ENCODE measurements at places on chromosomes 2 and 18.

DNA sequence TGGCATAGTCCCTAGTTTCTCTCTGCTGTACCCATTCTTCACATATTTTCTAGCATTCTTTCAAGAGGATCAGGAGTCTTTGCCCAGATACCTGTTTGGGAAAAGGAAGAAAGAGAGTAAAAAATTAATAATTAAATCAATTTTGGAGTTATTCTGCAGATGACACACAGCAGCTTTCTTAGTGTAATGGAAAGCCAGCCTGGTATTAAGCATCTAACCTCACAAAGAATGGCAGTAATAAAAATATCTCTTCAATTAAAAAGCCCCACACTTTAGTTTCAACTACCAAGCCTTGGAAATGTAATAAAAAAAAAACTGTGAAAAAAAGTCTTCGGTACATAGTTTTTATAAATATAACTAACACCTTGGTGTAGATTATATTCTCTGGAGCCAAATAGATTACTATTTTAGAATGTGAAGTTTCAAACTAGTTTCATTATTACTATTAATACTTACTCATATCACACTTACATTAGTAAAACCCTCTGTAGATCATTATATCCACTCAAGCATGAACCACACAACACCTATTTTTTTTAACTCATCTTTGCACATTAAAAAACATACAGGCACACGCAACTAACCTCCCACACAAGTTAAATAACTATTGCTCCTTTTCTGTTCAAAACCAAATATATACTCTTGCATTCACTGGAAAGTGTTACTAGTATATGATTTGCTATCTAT lies 90.9 kb downstream of the GPD2 start:
- no peak for DNase-seq

GRCh38 chr2:191728750-191729624 lies 51.1 kb downstream of the NABP1 start:
- peak; percentile 61 for DNase-seq

DNA sequence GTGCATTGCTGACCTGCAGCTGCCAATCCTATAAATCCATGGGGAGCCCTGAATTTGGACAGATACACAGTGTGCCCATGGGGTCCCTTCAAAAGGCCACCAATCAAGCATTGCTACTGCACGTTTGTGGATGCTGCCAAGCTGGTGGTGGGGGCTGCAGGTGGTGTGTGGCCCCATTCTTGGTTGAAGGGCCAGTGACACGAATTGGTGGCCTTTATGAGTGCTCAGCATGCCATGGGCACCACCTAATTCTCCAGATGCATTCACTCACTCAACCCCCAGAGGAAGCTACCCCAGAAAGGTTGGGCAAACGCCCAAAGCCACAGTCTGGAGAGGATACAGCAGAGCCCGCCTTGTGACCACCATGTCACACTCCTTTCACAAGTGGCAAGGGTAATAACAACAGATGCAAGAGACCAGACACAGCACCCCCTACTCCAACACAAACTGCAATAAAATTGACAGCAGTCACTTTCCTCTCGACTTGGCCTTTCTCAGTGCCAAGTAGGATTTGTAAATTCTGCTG lies 27.1 kb downstream of the MC2R start:
- DNase-seq = no peak

GRCh38 chr18:69980509-69980908 lies 32.8 kb upstream of the CD226 start:
- DNase-seq = no peak

GRCh38 chr2:167440382-167440781 lies 552.1 kb downstream of the XIRP2 start:
- DNase-seq = peak; percentile 20

- DNase-seq = no peak
Observed at GRCh38 chr2:49404108-49404507, 249.8 kb upstream of the FSHR start.

- DNase-seq = no peak
Observed at GRCh38 chr2:27911458-27912210, 21.1 kb downstream of the BABAM2 start.

GRCh38 chr2:8334866-8335325 lies 347.0 kb upstream of the ID2 start:
- no peak for DNase-seq

DNA sequence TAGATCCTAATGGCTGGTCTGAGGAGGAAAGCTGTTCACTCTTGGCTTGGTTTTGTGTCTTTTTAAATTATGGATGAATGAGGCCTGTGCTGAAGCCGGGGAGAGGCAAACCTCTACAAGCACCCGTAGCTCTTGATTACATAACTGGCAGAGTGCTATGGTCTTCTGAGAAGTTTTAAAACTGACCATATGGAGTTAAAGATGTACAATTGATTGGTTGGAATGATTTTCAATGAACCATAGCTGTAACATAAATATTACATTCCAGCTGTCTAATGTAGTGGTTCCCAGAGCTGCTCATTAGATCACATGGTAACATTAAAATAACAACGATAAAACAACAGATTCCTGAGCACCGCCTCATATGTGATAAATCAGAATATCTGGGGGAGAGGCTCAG lies 71.1 kb upstream of the MAP4K3 start:
- peak; percentile 84 for DNase-seq

DNA sequence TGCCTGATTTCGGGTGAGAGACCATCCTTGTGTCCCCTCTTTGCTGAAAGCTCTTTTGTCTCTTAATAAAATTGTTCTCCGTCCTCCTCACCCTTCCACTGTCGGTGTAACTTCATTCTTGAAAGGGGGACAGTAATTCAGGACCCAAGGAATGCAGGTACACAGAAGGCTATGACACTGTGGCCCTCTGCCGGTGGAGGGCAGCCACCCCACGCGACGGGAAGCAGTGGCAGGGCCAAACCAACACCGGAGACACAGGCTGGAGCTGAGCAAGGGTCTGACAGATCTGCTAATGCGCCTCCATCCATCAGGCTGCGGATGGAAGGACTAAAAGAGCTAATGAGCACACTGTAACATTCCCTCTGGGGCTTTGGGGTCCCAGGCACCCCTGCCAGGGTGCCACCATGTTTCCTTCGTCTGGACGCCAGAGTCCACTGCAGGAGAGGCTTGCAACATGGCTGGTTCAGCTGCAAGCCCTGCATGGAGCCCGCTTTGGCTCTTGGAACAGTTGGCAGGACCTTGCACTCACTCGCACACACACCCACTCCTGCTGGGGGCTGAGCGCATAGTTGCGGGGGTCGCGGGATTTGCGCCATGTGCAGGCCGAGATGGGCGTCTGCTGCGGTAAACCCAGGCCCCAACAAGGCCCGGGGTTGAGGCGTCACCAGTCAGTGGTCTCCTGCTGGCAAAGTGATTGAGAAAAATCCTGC lies 544.1 kb upstream of the CDH7 start:
- no peak for DNase-seq

DNA sequence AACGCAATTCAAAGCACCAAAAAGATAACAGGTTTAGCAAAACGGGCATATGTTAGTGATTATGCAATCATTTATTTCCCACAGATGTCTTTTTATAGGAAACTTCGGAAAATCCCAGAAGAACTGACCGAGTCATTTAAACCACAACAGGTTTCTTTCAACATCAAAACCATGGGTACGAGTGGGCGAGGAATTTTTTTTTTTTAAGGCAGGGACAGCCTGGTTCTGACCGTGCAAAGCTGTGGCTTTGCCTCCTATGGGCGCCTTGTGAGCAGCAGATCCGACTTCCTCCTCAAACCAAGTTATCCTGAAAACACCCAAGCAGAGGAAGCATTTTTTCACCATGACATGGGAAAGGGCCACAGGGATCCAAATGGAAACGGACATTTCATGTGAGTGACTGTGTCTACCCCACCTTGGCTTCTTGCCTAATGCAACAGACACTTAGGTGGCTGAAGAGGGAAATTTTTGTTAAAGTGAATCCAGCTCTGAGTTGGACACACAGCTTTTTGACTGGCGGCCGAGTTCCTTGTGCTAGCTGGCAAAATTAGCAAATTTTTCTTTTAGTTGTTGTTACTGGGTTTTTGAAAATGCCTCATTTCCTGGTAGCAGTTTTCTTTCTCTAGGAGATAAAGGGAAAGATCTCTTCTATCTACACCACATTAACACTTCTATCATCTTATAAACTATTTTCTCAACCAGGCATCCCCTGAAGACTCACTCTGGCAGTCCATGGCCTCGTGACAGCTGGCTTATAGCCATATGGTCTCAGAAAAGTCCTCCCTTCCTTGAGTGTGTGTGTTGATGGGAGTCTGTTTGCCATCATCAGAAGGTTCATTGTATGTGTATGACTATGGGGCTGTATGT lies 487.4 kb upstream of the ZEB2 start:
- peak; percentile 83 for DNase-seq

DNA sequence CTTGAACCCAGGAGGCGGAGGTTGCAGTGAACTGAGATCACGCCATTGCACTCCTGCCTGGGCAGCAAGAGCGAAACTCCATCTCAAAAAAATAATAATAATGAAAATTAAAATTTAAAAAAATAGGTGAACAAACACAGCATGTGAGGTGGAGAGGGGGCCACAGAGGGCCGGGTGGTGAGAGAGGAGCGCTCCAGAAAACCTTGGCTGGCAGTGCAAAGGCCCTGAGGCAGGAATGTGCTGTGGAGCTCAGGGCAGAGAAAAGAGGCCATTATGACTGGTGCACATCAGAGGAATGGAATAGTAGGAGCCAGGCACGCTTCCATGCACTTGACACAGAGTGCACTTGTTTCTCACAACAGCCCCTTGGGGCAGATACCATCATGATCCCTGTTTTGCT lies 21.6 kb upstream of the SCLY start:
- DNase-seq = no peak

DNA sequence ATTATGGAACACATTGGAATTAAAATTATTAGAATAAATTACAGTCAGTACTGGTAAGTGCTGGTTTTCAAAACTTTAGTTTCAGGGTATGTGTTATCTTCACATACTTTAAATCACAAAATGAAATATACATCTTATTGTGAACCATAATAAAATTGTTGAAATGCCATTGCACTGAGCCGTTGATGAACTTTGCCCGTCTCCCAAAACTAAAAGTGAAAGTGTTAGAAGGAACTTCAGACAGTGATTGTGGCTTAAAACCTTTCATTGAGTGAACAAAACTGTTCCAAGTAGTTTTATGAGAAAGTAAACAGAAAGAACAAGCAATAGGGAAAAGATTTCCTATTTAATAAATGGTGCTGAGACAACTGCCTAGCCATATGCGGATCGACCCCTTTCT lies 811.6 kb downstream of the PLCL1 start:
- DNase-seq = peak; percentile 15

DNA sequence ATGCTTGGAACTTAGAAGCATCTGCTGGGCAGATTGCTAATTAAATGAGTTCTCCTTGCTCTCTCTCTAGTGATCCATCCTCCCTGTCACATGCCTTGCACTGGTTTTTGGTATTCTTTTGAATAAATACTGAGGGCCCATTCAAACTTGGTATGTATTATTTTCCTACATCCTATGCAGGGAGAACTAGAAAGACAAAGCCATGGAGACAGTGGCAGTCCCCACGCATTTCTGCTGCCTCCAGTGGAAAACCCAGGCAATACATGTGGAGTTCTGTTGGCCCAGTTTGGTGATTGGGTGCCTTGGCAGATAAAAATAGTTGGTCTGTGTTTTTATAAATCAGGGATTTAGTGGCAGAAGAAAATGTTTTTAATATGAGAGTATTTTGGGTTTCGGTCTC lies 68.7 kb downstream of the DIS3L2 start:
- no peak for DNase-seq

GRCh38 chr2:195330513-195330956 lies 326.5 kb upstream of the SLC39A10 start:
- no peak for DNase-seq

DNA sequence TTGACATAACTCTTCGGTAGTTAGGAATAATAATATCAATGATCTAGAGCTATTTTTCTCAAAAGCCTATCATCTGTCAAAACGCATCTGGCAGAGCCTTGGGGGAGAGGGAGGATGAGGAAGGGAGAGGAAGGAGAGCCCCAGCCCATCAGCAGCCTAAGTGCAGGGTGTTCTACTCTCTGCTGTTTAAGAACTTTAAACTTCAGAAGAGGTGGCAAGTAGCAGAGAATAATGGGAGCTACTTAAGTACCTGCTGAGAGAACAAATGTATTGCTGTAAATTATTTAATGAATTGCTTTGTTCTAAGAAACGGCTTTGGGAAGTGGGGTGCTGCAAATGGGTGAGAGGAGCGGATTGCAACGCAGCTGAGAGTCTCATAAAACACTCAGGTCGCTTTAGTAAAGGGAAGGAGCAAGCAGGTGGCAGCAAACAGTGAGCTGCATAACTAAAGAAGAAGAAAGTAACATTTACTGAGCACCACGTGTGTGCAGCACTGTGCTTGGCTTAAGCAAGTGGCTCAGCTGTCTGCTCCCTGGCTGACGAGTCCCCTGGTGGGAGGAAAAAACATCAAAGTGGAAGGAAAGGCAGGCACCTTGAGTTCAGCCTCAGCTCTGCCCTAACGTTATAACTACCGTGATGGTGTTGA lies 26.3 kb upstream of the SH3RF3 start:
- DNase-seq = no peak

GRCh38 chr2:177169810-177170514 lies 42.6 kb upstream of the HNRNPA3 start:
- DNase-seq = no peak

GRCh38 chr18:8988260-8988871 lies 114.1 kb upstream of the NDUFV2 start:
- peak; percentile 59 for DNase-seq

DNA sequence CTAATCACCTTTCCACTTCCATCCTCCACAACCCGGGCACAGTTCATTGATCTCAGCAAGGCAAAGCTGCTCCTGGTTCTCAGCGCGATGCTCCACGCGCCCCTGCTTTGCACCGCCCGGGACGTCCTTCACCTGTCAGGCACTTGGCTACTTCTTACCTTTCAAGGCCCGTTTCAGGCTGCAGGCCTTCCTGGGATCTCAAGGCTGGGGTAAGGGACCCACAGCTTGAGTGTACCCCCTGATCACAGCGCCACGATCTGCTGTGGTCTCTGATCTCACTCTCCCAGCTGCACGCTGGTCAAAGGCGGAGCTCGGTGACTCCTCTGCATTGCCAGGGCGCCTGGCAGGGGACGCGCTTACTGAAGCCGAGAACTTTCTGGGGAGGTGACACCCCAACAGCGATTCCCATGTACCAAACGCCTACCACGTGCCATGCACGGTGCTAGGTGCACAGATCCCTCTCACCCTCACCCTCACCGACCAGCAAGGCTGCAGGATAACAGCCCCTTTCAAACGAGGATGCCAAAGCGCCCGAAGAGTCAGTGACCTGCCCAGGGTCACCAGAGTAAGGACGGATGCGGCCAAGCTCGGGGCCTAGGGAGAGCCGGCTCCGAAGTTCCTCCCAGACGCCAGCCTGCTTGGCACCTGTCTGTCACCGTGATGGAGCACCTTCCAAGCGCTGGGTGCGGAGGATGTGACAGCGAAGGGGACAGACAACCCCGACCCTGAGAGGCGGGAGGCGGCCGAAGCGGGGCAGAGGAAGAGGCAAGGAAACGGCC lies 818 bp downstream of the ITGB1BP1 start:
- DNase-seq = peak; percentile 45

Measured in fibroblast of lung (primary cell).